NCI-H1048 (cell line): ENCODE measurements at places on chromosomes 6 and 20.

DNA sequence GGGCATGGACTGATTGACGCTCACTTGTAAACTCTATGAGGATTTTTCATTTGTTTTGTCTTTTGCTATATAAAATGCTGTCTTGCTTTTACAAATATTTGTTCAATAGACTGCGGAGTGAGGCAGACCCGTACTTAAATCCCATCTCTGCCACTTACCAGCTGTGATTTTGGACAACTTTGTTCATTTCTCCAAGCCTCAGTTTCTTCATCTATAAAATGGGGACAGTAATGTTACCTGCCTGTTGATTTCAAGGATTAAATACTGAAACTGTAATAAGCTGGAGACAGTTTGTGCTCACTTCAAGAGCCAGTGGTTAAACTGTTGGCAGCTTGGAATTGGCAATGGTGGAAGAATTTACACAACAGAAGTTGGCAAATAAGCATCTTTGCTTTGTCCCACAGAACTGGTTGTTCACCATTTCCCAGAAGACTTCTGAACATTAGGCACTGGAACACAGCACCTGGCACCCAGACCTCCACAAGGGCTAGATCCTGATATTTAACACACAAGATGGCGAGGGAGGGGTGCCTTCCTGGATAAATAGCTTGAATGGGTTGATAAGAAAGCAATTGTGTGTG, 479.2 kb downstream of the QKI start:
- no peak for DNase-seq

- DNase-seq, result no peak
Measured at GRCh38 chr6:148192310-148192709, 150.3 kb upstream of the SASH1 start.

- DNase-seq, result no peak
Measured at GRCh38 chr6:34517461-34517881, 38.7 kb downstream of the SPDEF start.

DNA sequence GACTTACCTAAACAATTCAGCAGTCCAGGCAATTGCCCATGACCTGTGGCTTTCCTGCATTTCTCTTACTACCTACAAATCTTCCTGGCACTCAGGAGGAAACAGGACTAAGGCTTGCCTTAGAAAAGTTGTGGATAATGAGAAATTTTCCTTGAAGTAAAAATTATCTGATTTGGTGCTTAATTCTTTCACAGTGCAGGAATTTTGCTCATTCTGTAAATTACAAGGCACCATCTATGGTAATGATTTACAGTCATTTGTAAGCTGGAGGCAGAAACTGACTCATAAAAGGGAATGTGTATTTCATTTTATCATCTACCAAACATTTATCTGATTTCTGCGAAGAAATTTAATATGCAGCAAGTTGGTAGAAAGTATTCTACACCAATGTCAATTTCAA, 211.5 kb upstream of the FKBP1C start:
- DNase-seq, result no peak
